ENCODE measurements at places on chromosomes 7 and 10.

DNA sequence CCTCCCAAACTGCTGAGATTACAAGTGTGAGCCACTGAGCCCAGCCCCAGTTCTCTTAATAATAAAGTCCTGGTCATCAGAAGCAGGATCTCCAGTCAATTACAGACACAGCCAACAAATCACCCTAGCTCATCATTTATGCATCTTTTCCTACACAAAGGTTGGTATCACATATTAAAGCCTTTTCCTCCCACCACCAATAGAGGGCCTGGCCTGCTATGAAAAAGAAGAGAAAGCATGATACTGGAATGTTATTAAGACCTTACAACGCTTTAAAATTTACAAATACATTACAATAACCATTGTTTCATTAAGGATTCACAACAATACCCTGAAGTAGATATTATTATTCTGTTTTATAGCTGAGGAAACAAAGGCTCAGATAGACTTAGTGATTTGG is 25.9 kb downstream of the VAX1 start:
- DNase-seq: no peak

- no peak for DNase-seq
Observed at GRCh38 chr7:20019757-20020432, 197.3 kb downstream of the MACC1 start.

GRCh38 chr7:42342381-42342780 is 105.4 kb upstream of the GLI3 start:
- no peak for DNase-seq

GRCh38 chr10:78385599-78385998 is 351.9 kb downstream of the RPS24 start:
- DNase-seq: no peak

DNA sequence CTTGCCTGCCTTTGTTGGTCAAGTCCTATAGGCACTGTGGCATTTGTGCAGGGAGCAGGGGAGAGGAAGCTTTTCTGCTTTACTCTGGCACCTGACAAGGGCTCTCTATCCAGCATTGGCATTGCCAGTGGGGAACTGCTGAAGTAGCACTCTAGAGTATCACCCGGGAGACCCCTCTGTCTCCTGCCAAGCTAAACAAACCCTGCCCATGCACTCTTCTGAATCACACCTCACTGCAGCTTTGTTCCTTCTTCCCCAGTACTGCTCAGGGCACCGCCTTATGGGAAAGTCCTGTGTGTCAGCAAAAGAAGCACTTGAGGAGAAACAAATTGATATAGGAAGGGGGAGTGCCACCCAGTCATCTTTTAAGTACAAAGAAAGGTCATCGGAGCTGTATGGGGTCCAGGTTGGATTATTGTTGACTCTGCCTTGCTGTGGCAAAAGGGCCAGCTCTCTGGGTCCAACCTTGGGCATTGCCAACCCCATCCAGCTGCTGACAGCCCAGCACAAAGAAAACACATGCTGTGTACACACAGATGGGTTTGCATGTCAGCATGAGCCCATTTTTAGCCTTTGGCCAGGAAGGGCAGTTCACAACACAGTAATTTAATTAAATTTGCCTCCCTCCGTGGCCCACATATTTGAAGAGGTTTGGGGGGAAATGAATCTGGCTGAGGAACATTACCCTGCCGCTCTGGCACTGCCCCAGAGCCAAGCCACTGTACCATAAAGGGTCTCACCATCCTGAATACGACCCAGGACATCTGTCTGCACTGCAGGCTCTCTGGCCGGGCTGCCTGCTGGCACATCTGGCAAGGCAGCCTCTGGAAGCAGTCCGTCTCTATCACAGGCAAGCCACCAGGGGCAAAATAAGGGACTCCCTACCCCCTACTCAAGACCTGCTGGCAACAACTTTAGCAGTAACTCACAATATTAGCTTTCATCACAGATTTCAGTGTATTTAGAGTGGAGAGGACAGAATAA is 13.1 kb downstream of the LRRC4 start:
- DNase-seq: no peak

GRCh38 chr10:70896551-70896950 is 8.2 kb upstream of the PCBD1 start:
- DNase-seq: no peak

- no peak for DNase-seq
Observed at GRCh38 chr10:14571866-14572507, 202.7 kb downstream of the FAM107B start.

GRCh38 chr10:6987536-6987945 is 407.5 kb upstream of the PRKCQ start:
- DNase-seq: no peak

GRCh38 chr7:148277042-148277660 is 313.4 kb upstream of the C7orf33 start:
- DNase-seq: no peak

- DNase-seq: no peak
Observed at GRCh38 chr7:33183504-33183903, 54.1 kb downstream of the BBS9 start.

DNA sequence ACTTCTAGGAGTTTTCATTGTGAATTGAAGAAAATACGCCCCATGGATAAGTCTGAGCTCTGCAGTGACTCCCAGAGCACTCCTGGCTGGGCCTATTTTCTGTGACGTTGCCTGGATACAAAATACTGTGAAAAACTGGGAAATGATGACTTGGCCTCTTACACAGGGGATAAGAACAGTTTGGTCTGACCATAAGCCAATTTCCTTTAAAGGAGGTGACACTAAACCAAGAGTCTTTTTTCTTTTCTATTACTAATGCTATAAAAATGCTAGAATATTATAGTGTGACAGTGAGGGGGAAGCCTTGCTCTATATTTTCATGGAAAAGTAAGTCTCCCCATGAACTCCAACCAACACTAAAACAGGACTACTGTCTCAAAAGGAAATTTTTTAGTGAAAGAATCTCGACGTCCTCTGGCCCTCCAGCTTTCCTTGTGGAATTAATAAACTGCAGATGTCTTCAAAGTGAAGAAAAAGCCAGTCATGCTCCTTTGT is 45.5 kb downstream of the MYOF start:
- no peak for DNase-seq

GRCh38 chr10:107118866-107119265 is 45.6 kb downstream of the SORCS1 start:
- DNase-seq: no peak

GRCh38 chr7:66123175-66123528 is 8.5 kb downstream of the CRCP start:
- no peak for DNase-seq
